CD4-positive, alpha-beta T cell treated with Interleukin-10 for 1 hour (primary cell): ENCODE measurements at places on chromosomes 7 and 10.

- DNase-seq: no peak
Measured at GRCh38 chr10:3623746-3624145, 161.3 kb downstream of the KLF6 start.

- DNase-seq: no peak
Measured at GRCh38 chr7:128108129-128108528, 76.9 kb upstream of the LRRC4 start.

DNA sequence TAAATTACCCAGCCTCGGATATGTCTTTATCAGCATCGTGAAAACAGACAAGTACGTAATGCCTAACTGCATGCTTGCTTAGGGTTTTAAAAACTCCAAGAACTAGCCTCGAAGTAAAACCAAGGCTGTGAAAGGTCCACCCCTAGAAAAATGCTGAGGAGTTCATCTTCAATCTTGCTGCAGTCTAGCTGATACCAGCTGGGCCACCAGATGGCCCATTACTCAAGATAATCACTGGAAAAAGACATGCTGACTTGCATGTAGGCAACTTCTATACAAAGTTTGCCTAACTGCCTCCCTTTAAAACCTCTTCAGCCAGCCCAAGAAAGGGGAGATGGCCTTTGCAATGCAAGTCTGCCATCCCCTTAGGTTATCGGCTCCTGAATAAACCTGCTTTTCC, 614.1 kb downstream of the GALNT17 start:
- DNase-seq: no peak

DNA sequence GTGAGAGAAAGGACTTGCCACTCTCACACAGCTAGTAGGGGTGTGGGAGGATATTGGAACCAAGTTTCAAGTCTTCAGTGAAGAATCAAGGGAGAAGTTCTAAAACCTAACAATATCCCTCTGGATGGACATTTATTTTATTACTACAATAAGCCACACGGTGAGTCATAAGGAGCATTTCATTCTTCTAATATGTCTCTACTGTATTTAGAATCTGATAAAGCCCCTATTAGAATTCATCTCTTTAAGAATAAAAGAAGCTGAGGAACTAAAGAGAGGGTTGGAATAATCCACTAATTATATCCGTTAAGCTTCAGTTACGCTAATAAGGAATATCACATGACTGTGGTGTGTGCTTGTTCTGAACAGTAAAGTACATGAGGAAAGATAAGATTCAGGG, 40.9 kb upstream of the ATRNL1 start:
- DNase-seq: no peak

- DNase-seq: no peak
Measured at GRCh38 chr10:22554461-22555182, 159.8 kb downstream of the PIP4K2A start.

GRCh38 chr10:117609095-117609795, 66.7 kb downstream of the EMX2 start:
- no peak for DNase-seq

DNA sequence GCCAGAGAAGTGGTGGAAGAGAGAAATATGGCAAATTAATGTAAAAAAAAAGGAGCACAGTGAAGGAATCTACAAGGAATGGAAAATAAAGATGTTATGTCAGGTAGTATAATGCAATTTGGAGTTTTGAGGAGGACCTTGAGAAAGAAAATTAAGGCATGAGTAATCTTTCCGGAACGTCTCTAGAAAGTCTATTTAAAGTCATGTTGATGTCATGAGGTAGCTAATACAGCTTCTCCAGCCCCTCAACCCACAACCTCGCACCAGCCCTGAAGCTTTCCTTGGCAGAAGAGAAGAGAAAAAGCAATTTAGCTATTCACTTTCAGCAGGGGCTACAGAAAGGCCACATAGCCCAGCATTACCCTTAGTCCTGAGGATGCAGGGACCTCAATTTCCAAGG, 22.5 kb downstream of the TRDMT1 start:
- DNase-seq: no peak

GRCh38 chr10:11253385-11254002, 235.8 kb downstream of the CELF2 start:
- DNase-seq: no peak
